ENCODE measurements at places on chromosomes 2 and 18.

DNA sequence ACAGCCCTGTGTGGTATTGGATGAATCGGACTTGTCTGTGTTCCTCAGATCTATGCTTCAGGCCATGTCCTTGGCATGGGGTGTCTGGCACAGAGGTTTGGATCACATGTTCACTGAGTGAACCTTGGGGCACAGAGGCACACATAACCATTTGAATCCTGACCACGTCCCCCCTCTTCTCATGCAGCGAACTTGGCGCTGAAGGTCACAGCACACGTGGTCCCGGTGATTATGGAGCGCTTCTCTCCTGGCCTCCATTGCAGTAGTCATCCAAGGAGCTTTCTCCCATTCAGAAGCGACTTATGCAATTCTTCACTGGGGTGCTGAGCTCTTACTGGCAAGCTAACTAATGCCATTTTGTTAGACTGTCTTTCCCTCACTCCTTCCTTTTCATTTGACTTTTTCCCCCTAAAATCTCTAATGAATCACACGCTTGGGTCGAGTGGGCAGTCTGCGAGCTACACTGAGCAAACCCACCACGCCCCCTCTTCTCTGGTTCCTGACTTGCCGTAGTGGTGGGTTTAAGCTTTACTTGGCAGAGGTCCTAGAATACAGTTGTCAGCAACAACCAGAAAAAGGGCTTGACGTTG, 59.4 kb downstream of the KCNG2 start:
- DNase-seq: no peak

- no peak for DNase-seq
Observed at GRCh38 chr2:188495969-188496431, 204.3 kb downstream of the GULP1 start.

DNA sequence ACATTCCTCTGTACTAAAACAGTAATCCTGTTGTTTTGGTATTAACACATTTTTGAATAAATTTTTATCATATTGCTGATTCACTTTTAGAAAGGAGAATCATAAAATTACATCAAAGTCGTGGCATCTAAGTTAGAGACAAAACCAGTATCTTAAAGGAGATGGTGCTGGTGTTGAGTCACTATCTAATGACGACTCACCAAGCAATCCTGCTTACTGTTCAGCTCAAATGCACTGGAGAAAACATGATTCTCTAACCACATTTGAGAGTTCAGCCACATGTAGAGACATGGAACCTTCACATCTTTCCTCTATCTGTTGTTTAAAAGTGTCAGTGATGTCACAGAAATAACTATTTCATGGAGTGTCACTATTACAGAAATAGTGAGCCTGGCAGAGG, 473.8 kb downstream of the TGIF1 start:
- DNase-seq: no peak

- no peak for DNase-seq
Observed at GRCh38 chr2:47008381-47009252, 93.0 kb upstream of the MCFD2 start.

- no peak for DNase-seq
Observed at GRCh38 chr2:241859017-241859435, 332 bp upstream of the PDCD1 start.

- peak; percentile 51 for DNase-seq
Observed at GRCh38 chr18:9971313-9971920, 57.6 kb downstream of the VAPA start.

GRCh38 chr18:33670029-33670428, 92.0 kb downstream of the ASXL3 start:
- no peak for DNase-seq

GRCh38 chr18:48351216-48352050, 57.8 kb downstream of the ZBTB7C start:
- DNase-seq: no peak

DNA sequence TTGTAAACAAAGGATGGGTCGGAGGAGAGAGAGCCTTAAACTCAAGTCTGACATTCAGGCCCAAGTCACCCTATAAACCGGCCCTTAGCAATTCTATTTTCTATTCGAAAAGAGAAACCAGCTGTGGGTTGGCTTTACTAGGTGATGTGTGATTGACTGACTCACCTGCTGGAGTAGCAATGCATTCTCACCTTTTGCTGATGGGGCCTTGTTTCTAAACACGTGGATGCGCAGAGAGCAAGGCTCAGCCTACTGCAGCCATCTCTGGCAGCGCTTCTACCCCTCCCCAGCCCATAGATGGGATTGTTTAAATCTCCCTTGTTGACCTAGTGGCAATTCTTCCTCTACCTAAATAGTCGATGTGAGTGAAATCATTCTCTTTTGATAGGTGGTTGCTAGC, 138.5 kb downstream of the MEIS1 start:
- no peak for DNase-seq

DNA sequence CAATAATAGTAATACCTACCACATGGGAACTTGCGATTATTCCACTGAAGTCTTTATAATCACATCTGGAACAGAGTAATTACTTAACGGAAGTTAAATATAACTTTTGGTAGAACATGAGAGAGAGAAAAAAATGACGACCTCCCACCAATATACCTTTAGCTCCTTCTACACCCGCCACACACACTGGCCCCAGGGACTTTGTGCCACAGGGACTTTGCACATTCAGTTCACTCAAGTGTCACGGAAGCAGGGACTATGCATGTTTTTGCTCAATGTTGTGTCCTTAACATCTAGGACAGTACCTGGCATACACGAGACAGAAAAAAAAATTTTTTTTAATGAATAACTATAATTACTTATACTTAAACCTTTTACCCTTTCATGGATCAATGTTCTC, 4.0 kb downstream of the GPR155 start:
- no peak for DNase-seq

GRCh38 chr2:126886211-126886915, 12.3 kb upstream of the TEX51 start:
- peak; percentile 4 for DNase-seq

DNA sequence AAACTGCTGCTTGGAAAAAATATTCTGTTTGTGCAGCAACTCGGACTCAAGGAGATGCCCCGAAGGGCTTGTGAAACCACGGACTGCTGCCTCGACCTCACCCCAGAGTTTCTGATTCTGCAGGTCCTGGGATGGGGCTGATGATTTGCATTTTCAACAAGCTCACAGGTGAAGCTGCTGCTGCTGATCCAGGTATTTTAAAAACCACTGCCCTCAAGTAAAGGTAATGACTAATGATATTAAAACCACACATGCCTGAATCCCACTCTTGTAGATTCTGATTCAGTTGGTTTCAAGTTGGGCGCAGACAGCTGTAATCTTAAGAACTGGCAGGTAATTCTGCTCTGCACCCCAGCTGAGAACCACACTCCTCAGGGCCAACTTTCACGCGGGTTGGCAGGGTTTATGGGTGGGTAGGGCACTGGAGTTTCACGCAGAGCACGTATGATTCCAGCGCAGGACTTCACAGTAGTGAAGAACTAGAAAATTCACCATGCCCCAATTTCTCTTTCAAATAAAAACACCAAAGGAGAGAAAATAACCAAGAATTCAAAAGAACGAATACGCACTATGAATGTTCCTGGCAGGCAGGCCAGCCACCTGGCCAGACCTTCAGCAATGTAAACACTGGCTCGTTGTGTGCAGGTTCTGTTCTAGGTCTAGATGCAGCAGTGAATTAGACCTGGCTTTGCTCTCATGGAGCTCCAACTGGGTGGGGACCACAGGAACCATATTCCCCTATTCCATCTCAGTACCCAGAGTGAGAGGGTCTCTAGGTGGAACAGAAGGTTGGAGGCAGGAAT, 74.6 kb upstream of the ZFP36L2 start:
- no peak for DNase-seq

DNA sequence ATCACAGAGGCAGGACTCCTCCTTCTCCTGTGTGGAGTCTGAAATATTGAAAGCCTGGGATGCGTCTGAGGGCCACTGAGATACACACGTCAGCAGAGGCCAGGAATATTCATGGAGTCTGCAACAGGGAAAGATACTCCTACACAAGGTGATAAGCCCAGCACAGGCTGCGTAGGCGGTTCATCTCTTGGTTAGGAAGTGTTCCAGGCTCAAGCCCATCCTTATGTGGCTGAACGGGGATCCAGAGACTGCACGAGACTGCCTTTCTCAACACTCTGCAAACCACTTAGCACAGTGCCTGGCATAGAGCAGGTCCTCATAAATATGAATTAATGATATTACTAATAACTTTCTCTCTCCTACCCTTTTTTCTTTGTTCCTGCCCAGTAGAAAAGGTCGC, 29.2 kb upstream of the AGPS start:
- no peak for DNase-seq

DNA sequence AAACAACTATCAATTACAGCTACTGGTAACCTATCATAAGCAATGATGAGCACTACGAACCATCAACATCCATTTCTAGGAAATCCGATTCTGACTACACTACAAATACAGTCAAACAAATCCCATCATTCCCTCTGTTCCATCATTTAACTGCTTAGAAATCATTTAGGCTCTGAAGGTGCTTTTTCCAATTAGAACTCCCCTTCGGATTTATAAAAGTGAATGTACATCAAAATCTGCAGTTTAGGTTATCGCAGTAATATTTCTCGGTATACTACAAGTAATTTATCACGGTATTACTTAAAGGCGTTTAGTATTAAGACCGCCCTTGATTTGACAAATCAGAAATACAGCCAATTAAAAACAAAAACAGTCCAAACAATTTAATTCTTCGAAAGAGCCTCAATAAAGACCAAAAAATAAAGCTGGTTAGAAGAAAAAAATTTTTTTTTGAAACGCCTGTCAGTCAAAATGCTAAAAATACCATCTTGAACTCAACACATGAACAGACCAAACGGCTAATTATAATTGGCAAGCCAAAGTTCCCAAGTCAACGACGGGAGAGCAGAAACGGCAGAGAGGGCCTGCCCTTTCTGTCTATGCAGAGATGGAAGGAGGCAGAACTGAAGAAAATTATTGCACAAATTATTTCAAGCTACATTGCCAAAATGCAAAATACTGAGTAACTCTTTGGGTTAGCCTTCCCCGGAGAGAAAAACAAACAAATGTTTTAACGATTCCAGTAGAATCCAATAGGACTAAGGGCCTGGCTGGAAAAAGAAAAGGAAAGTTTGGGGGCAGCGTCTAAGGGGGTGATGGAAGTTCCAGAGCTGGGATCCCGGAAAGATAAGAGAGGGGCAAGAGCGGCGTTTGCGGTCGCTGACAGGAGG, 1.2 kb downstream of the VPS54 start:
- no peak for DNase-seq

DNA sequence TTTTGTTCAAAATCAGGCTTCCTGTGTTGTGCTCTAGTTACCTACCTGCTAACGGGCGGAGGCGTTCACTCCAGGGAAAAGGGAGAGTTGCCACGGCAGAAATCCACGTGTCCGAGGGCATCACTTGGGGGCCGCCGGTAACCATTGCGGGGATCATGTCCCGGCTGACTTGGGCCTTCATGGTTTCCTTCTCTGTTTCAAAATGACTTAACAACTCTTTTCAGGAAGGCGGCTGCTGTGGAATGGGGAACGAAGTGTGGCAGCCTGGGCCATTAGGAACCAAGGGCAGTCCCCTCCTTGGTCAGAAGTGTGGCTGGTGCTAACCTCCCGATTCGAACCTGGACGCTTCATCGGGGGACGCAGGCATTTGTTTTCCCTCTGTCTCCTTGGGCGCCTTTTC, 56.8 kb downstream of the INPP5D start:
- DNase-seq: no peak

GRCh38 chr2:238499731-238500580, 73.2 kb downstream of the ASB1 start:
- DNase-seq: no peak

DNA sequence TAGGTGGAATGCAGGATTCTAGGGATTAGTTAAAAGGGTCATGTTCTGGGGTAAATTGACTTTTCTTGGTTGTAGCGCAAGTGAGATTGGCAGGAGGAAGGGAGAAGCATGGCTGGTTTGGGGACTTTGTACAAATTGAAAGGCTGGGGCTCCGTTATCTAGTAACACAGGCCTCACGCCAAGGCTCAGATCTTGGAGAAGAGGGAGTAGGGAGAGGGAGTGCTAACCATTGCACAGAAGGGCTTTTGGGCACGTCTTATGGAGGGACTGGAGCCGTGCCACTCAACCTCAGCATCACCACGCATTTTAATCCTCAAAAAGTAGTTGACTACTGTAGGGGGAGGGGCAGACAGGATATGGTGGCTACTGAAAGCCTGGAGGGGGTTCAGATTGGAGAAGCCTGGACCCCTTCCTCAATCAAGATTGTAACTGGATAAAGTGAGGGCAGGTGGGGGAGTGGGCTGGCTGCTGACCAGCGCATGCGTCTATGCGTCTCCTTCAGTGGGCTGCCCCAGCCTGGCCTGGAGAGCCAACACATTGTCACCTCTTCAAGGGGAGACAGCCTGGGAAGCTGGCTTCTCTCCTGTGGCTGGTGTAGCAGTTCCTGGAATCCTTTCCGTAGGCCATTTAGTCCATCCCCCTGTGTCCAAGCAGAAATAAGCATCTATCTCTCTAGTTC, 14.3 kb downstream of the IGFBP5 start:
- no peak for DNase-seq

DNA sequence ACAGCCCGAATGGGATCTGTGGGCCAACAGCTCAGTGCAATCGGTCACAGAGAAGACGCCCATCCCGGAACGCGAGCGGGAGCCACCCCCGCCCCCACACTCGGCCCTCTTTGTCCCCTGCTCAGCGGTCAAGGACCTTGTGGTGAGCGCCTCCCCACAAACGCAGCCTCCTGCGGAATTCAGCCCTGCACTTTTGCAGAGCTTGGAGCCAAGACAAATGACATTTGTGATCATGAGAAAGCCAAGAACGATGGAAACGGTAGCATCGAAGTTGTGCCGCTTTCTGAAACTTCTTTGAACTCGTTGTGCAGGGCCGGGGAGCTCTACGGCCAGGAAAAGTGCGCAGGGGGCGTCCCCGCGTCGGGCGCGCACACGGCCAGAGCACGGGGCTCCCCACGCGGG, 6.7 kb upstream of the SALL3 start:
- no peak for DNase-seq

GRCh38 chr2:149152469-149152953, 114.0 kb downstream of the LYPD6B start:
- no peak for DNase-seq

GRCh38 chr2:57396355-57397098, 650.1 kb upstream of the VRK2 start:
- no peak for DNase-seq

- no peak for DNase-seq
Observed at GRCh38 chr2:216389570-216389969, 17.3 kb upstream of the MARCHF4 start.

GRCh38 chr2:105553538-105554196, 154.8 kb upstream of the FHL2 start:
- no peak for DNase-seq

- no peak for DNase-seq
Observed at GRCh38 chr2:55111570-55112228, 61.4 kb upstream of the RTN4 start.

DNA sequence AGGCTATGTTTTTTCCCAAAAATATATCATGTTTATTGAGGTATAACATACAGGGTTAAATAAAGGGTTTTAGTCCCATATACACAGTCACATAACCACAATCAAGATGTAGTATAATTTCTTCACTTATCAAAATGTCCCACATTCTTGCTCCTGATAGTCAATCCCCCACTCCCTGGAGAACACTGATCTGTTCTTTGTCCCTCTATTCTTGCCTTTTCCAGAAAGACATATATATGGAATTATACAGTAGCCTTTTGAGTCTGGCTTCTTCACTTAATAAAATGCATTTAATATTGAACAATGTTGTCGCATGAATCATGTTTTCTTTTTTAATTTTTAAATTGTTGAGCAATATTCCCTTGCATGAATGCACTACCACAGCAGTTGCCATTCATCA, 1059.7 kb downstream of the TSN start:
- DNase-seq: no peak

- DNase-seq: no peak
Observed at GRCh38 chr2:9385841-9386240, 37.5 kb downstream of the ITGB1BP1 start.
